Midbrain (tissue), 1 donor: ENCODE measurements at places on chromosomes 11 and 22.

DNA sequence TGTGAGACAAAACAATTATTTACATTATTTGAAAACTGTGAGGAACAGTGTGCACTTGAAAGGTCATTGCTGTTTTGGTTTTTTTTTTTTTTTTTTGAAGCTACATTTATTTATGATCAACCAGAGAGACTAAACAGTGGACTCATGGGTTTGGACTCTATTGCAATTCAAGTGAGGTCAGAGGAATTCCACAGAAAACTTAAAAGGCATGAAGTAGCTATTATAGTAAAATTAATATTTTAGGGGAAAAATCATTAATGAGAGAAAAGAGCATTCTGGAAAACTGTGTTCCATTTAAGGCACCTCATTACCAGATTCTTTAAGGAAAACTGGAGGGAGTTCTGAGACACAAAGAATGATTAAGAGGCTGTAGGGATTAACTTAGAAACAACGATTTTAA is 102.8 kb downstream of the WNT11 start:
- DNase-seq = no peak

GRCh38 chr11:129612447-129612961 is 203.1 kb upstream of the TMEM45B start:
- DNase-seq = no peak

- DNase-seq = peak; percentile 18
These were observed 145.0 kb upstream of the THY1 start for GRCh38 chr11:119567688-119568582.

DNA sequence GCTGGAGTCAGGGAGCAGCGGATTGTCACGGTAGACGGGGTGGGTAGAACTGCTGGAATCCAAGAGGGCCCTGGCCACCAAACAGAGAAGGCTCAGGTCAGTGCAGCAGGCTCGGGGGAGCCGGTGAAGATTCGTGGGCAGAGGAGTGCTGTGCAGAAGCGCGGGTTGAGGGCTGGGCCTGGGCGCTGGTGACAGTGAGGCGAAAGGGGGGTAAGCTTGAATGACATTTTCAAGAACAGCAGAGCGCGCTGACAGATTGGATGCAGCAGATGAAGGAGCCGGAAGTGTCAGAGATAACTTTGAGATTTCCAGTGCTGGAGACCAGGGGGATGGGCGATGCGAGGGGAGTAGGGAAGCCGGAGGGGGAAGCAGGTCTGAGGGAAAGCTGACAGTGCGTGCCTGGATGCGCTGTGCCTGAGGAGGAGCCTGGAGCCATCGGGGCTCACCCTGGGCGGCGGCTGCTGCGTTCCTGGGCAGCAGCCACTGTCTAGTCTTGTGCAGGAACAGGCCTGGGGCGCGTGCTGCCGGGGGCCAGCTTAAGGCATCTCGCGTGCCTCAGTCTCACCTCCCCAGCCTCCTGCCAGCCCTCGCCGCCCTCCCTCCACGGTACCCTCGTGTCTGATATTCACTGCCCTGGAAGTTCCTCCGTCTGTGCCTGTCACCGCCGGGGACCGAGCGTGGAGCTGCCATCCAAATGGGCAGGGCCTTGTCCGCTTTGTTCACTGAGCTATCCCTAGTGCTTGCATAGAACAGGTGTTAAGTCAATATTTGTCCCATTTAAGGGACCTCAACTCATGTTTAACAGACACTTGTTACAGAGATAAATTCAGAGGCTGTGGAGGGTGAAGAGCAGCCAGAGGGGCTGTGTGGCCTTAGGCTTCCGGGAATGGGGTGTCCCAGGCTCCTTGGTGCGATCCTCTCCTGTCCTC is 5.2 kb downstream of the GRIK4 start:
- DNase-seq = no peak

GRCh38 chr22:26845021-26845743 is 187.8 kb downstream of the MIAT start:
- DNase-seq = no peak

GRCh38 chr11:67117672-67118180 is 1.3 kb upstream of the KDM2A start:
- no peak for DNase-seq

- no peak for DNase-seq
These were observed 1631.4 kb upstream of the TENM4 start for GRCh38 chr11:81072273-81072672.

- no peak for DNase-seq
These were observed 15.2 kb upstream of the FCHSD2 start for GRCh38 chr11:73157101-73158010.

DNA sequence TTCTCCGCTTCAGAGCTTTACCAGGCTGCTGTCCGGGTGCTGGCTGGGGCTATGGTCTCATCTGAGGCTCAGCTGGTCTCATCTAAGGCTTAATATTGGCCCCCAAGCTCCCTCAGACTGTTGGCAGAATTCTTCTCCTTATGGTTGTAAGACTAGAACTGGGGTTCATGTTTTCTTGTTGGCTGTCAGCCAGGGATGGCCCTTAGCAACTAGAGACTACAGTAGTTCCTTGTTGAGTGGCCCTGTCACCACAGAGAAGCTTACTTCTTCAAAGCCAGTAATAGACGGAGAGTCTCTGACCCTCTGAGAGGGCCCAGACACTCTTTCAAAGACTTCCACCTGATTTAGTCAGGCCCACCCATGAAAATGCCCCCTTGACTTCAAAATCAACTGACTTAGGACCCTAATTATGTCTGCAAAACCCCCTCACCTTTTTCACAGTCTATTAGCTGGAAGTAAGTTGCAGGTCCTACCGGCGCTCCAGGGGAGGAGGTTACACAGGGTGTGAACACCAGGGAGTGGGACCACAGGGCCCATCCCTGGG is 24.2 kb upstream of the TREH start:
- DNase-seq = peak; percentile 51

DNA sequence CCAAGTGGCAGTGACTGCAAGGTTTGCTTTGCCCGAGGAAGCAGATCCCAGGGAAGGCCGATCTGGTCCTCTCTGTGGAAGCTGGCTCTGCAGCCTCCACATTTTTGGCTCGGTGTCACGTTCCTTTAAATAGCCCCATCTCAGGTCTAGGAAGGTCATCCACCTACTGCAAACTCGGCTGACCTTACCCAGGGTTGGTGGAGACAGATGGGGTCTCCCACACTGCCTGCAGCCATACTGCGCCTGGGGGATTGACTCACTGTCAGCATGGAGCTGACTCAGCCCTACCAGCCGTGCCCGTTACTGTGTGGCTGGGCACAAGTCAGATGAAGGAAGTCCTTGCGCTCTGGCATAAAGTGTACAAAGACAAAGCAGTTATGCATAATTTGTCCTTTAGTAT is 16.9 kb downstream of the CDPF1 start:
- DNase-seq = peak; percentile 57

- DNase-seq = no peak
These were observed 35.6 kb downstream of the ETS1 start for GRCh38 chr11:128551611-128552335.

DNA sequence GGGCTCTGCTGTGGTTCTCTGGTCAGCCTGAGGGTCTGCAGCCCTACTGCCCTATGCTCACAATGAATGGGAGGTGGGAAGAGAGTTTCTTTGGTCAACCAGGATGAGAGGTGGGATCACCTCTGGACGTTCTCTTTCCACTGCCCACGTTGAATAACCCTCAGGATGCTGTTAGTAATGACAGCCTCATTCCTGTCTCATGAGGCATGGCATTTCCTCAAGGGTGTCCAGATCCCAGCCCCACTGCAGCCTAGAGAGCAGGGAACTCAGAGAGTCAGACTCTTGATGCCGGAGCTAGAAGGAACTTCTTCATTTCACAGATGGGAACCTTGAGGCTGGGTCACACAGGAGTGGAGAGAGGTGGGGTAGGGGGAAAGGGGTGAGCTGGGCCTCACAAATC is 196.0 kb downstream of the CEP164 start:
- DNase-seq = no peak

DNA sequence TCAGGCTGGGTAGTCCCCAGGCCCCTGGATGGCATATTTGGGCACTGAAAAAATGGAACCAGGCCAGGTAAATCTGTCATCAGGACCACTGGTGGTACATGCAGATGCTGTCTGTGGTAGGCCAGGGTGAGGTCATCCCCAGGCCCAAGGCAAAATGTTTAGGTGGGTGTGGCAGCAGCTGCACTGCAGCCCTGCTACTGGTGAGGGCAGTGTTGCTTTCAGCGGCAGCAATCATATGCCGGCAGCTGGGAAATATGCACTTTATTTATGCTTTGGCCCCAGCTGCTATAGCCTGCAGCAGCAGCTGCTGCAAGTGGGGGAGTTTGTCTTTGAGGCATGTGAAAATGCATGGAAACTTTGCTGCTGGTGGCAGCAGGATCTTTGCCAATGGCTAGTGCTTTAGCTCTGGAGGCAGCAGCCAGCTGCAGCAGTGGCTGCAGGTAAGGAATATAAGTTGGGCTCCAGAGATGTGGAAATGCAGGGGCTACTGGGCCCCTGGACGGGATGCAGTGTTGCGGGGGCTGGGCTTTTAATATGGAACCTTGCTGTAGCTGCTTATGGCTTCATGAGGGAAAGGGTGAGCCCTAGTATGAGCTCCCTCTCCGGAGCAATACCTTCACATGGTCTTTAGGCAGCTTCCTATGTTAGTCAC is 365.7 kb upstream of the CADM1 start:
- no peak for DNase-seq

GRCh38 chr11:14399087-14399486 is 40.1 kb upstream of the RRAS2 start:
- no peak for DNase-seq

GRCh38 chr11:1305501-1306056 is 3.9 kb downstream of the TOLLIP start:
- no peak for DNase-seq

GRCh38 chr11:1667121-1667850 is 29.7 kb upstream of the KRTAP5-6 start:
- no peak for DNase-seq

DNA sequence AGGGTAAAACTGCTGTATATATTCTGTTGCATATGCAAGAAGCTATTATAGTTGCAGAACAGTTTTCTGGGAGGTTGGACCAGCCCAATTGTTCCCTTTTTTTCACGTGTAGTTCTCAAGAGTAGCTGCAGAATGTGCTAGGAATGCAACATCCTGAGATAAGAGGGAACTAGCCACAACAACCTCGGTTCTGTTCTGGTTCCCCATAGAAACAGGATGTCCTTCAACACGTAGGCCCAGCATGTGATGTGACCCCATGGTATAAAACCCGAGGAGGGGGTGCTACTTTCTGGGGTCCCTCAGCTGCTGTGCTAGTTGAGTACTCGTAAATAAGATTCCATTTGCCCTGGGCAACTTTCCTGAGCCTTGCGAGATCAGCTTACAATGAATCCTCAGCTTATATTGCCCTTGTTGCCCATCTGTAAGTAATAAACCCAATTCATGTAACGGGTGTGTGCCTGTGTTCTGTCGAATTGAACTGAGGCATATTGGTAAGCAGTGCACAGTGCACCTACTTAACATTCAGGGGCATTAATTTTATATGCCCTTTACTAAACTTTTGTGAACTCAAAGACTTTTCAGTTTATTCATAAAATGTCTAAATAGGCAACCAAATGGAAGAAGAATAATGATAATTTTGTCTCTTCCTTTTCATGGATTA is 23.0 kb upstream of the TRAF6 start:
- DNase-seq = no peak

- no peak for DNase-seq
These were observed 575.3 kb upstream of the B3GAT1 start for GRCh38 chr11:134987223-134987768.

GRCh38 chr22:30906411-30906810 is 62.2 kb downstream of the MORC2 start:
- DNase-seq = no peak

DNA sequence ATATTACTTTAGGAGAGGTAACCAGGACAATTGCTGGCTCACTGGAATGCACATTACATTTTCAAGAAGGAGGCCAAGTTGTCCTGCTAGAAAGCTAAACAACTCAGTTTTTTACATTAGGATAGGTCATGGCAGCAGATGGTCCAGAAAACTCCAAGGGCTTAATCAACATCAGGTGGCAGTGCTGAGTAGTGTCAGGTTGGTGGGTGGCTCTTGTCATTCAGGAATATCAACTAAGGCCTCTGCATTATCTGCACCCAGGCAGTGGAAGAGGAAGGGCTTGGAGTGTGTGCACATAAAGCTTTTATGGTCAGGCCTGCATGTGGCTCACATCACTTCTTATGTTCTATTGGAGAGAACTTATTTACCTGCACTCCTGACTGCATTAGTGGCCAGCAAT is 32.2 kb upstream of the OR4B1 start:
- no peak for DNase-seq

DNA sequence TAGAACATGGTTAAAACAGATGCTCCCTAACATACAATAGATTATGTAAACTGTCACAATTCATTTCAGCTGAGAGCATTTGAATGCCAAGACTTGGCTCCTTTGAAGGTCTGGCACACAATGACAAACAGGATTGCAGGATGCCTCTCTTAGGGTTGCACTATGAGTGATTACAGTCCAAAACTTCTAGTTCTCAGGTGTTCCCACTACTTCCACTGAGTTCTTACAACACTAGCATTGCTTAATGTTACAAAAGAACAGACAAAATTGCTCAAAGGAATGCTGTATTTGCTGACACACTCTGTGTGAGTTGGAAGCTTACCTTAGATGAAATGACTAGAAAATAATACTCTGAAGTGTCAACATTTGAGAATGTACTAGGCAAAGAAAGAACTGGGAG is 2413.8 kb upstream of the RAG2 start:
- DNase-seq = no peak

- DNase-seq = no peak
These were observed 45.1 kb upstream of the SESN3 start for GRCh38 chr11:95276139-95276538.

DNA sequence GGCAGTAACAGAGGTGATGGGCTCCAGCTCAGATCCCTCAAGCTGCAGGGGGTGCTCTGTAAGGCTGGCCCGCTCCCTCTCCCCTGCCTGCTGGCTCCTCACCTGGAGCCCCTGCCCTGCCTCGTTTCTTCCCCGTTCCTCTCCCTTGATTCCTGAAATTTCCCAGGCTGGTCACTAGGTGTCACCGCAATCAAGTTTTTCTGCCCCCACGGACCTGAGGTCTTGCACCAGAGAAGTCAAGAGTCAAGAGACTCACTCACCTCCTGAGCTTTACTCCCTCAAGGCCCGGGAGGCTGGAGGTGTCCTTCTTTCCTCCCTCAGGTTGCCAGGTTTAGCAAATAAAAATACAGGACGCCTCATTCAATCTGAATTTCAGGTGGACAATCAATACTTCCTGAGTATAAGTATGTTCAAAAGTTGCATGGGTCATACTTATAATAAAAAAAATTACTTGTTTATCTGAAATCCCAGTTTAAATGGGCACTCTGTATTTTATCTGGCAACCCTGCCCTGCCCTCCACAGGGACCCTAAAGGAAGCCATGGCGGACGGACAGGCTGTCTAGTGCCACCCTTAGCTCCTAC is 69.2 kb downstream of the SCUBE1 start:
- peak; percentile 35 for DNase-seq

DNA sequence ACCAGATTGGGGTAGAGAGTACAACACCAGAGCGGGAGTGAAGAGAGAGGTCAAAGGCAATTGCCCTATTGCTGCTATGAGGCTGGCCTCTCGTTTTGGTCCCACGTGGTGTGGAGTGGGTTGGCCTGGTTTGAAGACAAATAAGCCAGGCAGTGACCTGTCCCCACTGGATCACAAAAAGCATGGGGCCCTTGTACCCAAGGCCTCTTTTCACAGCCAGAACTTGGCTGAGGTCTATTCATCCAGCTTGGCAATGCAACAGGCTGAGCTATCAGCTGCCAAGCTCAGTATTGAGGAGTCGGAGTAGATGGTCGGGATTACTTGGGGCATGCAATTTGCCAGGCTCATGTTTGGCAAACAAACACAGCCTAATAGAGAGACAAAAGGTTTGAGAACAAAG is 19.2 kb upstream of the GALNT18 start:
- DNase-seq = peak; percentile 67

GRCh38 chr11:74579577-74580270 is 12.7 kb upstream of the POLD3 start:
- DNase-seq = no peak

- no peak for DNase-seq
These were observed 66.1 kb upstream of the SPON1 start for GRCh38 chr11:13896175-13896980.
